ENCODE measurements at places on chromosomes 3 and 15.
A peak's percentile ranks its signal among the peaks of the same experiment; 100 is the strongest.

- DNase-seq: no peak
Observed at GRCh38 chr15:77607111-77607893, 25.4 kb downstream of the LINGO1 start.

DNA sequence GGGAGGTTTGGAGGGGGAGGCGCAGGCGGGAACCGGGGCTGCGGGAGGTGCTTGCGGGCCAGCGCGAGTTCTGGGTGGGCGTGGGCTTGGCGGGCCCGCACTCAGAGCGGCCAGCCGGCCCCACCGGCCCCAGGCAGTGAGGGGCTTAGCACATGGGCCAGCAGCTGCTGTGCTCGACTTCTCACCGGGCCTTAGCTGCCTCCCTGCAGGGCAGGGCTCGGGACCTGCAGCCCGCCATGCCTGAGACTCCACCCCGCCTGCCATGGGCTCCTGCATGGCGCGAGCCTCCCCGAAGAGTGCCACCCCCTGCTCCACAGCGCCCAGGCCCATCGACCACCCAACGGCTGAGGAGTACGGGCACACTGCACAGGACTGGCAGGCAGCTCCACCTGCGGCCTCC is 98.6 kb upstream of the IGF1R start:
- no peak for DNase-seq

GRCh38 chr3:183688874-183689273 is 8.7 kb upstream of the YEATS2 start:
- no peak for DNase-seq

DNA sequence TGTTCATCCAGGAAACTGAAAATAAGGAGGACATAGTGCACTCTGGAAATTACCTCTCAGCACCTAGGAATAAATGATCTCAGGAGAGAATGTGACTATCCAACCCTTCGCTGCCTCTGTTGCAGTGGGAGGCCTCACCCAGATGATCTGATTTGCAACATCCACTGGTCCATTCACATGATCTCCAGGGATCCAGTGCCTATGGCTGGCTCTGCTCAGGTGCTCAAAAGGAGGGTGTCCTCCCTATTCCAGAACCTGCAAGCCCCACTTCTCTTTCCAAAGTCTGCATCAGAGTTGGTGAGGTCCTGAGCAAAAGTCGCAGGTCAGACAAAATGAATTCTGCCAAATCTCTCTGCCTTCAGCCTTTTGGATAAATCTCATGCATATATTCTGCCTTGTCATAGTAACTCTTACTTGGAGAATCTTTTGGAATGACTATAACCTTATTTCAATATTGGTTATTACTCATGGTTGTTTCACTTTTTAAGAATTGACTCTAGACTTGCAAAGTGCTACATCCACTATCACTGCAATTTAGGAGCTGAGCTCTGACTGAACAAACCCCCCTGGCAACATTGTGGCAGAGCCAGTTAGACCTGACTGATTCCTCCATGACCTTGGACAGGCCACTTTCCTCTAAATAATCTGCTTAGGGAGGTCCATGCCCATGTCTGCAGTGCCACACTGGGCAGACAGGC is 295.1 kb downstream of the EPHB1 start:
- DNase-seq: no peak

- no peak for DNase-seq
Observed at GRCh38 chr15:59738676-59739075, 49.6 kb upstream of the BNIP2 start.

GRCh38 chr3:195556390-195556789 is 13.3 kb upstream of the PPP1R2 start:
- DNase-seq: no peak

GRCh38 chr15:96166223-96167200 is 164.0 kb upstream of the NR2F2 start:
- DNase-seq: no peak

DNA sequence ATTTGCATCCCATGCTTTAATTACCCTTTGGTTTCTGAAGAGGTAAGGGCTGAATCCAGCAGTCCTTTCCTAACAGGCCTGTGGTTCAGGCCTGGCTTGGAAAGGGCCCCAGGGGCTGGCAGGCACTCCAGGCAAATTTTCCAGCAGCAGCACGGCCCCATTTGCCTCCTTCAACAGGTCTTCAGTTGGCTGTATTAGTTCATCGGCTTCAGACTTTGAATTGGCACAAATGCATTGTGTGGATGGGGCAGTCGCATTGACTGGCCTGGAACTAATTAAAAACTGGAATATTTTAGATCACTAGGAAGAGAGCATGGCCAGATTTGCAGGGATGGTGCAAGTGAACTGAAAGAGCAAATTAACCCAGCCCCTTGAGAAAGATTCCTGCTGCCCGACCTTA is 207.8 kb upstream of the MCTP2 start:
- no peak for DNase-seq

GRCh38 chr3:36372534-36372935 is 7.8 kb upstream of the STAC start:
- no peak for DNase-seq

DNA sequence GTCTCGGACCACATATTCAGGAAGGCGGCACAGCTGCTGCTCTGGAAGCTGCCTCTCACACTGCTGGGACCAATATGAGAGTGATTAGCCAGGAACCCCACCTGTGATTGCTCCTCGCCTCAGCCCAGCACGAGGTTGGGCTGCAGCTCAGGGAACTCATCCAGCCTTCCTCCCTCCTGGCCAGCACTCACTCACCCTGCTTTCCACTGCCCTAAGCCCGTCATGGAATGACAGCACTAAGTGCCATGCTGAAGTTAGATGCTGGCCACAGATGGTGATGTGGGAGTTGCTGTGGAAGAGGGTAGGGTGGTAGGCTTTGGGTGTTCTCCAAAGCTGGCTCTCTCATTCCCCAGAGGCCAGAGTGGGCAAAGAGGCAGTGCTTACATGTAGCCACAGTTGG is 7.3 kb downstream of the MST1R start:
- DNase-seq: no peak

GRCh38 chr3:66655671-66656070 is 154.8 kb upstream of the LRIG1 start:
- no peak for DNase-seq

DNA sequence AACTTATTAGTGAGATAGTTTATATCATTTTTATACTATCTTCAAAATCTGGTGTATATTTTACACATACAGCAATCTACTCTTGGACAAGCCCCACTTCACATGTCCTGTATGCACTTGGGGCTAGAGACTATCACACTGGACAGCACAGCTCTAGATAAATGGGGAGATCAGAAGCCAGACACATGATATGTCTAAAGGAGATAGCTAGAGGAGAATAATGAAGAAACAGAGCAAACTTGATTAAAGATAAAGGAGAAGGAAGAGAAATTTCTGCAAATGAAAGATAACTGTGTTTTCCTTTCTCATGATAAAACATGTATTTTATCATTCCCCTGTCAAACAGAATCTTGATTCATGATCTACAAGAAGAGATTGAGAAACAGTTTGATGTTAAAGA is 13.0 kb downstream of the CPA3 start:
- DNase-seq: no peak

DNA sequence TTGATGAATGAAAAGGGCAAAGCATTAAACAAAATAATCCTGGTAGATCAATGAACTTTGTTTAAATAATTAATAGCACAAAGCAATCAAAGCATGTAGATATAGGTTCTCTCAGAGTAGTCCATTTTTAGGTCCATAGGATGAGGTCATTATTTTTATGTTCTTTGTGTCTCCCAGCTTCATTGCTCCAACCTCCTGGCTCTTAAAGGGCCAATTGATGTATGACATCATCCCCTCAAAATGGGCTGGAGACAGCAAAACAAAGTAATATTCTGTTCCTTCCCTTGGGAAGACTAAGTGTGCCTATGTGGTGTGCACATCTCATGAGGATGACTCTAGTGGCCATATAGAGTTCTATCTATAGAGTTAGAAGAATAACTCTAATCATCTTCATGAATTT is 49.5 kb downstream of the HMG20A start:
- DNase-seq: no peak

DNA sequence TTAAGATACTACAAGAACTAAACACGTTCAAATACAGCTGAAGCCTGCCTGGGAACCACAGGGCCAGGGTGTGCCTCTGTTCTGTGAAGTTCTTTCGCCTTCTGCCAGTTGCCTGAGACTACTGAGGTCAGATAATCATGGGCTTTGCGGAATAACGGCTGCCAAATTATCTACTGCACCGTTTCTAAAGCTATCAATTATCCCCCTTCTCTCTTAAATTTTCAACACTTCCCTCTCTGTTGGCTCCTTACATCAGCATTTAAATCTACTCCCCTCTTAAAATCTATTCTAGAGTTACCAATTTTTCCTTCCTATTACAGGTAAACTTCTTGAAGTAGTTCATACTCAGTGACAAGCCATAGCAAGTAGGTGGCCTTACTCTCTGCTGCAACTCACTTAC is 6.2 kb upstream of the NEO1 start:
- no peak for DNase-seq

- DNase-seq: no peak
Observed at GRCh38 chr3:152474585-152474984, 205.9 kb downstream of the MBNL1 start.

- DNase-seq: peak; percentile 33
Observed at GRCh38 chr15:70245932-70246622, 148.4 kb upstream of the TLE3 start.

- DNase-seq: no peak
Observed at GRCh38 chr3:187685948-187686347, 15.8 kb upstream of the SST start.

GRCh38 chr3:50885070-50885850 is 210.5 kb downstream of the DOCK3 start:
- no peak for DNase-seq

- no peak for DNase-seq
Observed at GRCh38 chr3:133014325-133014724, 23.9 kb upstream of the TMEM108 start.

DNA sequence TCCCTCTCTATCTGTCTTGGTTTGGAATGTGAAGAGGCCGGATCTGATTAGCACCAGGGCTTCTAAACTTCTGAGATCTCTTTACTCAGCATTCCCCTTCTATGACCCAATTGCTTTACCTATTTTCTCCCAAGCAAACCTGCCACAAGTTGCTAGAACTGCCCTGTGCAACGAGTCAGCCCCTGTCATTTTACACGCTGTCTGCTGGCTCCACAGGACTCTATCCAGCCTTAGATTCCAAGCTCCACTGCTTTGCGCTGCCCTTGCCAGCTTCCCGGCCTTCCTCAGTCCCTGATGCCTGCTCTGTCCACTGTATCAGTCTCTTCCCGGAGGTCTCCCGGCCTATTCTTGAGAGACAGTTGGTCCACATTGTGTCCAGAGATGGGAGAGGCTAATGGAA is 12.3 kb downstream of the CEP19 start:
- DNase-seq: no peak

GRCh38 chr3:101902041-101902440 is 52.7 kb downstream of the NFKBIZ start:
- DNase-seq: peak; percentile 14

GRCh38 chr15:77966540-77967234 is 110.8 kb downstream of the TBC1D2B start:
- DNase-seq: peak; percentile 55

- no peak for DNase-seq
Observed at GRCh38 chr15:61759639-61760038, 300.6 kb downstream of the VPS13C start.

DNA sequence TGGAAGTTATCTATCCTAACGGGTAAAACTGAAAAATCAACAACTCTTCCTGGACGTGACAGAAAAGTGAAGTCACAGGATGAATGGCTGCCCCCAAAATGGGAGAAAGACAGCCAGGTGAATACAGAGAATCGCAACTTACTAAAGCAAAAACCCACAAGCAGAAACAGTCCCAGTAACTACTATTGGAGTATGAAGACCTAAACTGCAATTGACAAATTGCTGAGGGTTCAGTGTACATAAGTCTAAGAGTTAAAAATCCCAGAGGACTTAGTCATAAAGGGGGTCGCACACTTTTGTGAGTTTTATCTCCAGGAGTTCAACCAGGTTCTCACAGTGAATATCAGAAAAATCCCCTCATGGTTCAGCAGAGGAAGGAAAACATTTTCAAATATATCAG is 56.8 kb upstream of the IMPG2 start:
- no peak for DNase-seq

GRCh38 chr3:98731720-98732285 is 31.3 kb upstream of the ST3GAL6 start:
- no peak for DNase-seq

GRCh38 chr3:61158667-61159066 is 92.6 kb downstream of the FHIT start:
- DNase-seq: no peak

GRCh38 chr3:87957575-87957974 is 101.2 kb downstream of the CGGBP1 start:
- DNase-seq: no peak

- no peak for DNase-seq
Observed at GRCh38 chr3:188577539-188577938, 423.6 kb downstream of the LPP start.

DNA sequence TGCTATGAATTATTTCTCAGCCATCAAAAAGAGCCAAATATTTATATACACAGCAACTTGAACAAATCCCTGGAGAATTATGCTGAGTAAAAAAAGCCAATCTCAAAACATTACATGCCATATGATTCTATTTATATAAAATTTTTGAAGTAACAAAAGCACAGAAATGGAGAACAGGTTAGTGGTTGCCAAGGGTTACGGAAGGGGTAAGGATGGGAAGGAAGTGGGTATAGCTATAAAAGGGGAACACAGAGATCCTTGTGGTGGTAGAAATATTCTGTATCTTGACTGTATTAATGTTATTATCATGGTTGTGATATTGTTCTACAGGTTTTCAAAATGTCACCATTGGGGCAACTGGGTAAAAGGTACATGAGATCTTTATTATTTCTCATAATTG is 62.3 kb upstream of the ASB14 start:
- DNase-seq: no peak

- no peak for DNase-seq
Observed at GRCh38 chr3:57015912-57016311, 44.6 kb upstream of the SPATA12 start.

DNA sequence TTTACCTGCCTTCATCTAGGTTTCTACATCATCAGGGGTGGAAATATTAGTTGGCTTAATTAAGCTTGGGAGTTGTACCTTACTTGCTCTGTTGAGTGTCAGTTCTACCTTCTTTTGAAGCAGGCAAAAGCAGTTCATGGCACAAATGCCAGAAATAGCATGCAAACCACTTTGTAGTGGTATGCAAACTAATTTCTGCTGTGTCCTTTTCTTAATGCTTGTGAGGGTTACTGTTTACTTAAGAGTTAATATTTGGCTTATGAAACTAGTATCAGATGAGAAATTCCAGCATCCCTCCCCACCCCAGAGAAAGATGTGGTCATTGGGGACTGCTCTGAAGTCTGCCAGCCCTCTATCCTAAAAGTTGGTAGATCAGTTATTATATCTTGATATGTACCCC is 7.1 kb downstream of the ATP2C1 start:
- no peak for DNase-seq

- no peak for DNase-seq
Observed at GRCh38 chr15:38516626-38517025, 48.0 kb downstream of the RASGRP1 start.

GRCh38 chr3:38317192-38317759 is 29.3 kb upstream of the XYLB start:
- DNase-seq: no peak

Measured in 8988T (cell line).